GM23248 (cell line): ENCODE measurements at places on chromosomes 1 and 21.

DNA sequence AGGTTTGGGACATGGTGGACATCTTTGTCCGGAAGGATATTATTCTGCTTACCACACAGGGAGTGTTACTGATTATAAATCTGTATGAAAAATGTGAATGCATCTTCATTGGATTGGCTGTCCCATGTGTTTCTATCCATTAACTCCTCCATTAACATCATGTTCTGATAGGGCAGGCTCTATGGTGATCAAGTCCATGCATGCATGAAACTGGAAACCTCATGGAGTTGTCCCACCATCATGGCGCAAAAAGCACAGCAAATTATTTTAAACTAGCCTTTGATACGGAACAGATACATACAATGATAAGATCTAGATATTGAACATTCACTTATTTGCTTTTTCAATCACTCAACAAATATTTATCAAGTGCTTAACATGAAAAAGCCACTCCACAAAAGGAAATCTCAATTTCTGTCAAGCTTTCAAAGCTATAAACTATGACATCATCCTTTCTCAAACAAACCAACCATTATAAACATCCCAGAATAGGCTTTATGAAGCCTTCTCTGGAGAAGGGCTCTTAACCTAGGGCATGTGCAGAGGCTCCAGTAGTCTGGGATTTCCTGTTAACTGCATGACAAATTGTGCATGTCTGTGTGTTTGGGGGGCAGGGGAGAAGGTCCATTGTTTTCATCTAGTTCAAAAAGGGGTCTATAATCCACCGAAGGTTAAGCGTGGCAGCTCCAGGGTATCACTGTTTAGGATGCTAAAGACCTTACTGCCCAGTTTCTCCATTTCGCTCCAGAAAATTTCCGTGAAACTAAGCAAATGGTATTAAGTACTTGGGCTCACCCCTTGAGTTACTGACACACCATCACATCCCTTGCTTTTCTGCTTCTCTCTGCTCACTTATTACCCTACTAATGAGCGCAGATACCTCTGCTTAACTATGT lies 46.1 kb downstream of the ADAMTS1 start:
- no peaks in the 10 kb centered on the region for H3K27me3 ChIP-seq
- H3K36me3 ChIP-seq: no peaks in the 10 kb centered on the region
- H3K27ac ChIP-seq: no peak overlapping the region

- H3K4me3 ChIP-seq: peak overlapping the region; percentile 24; the same call in 1 of the 2 replicates
- H3K27me3 ChIP-seq: peaks cover 73% of the 10 kb centered on the region
- H3K36me3 ChIP-seq: no peaks in the 10 kb centered on the region
- peak; percentile 44 for DNase-seq
- no peaks in the 10 kb centered on the region for H3K4me1 ChIP-seq
- H3K27ac ChIP-seq: no peak overlapping the region
Measured at GRCh38 chr1:154501423-154502065, 475 bp upstream of the TDRD10 start.

GRCh38 chr1:10564063-10564462 lies 89.3 kb downstream of the PEX14 start:
- H3K4me1 ChIP-seq: peaks cover 9% of the 10 kb centered on the region; the same call in 1 of the 2 replicates
- no peak overlapping the region for H3K27ac ChIP-seq
- H3K27me3 ChIP-seq: no peaks in the 10 kb centered on the region
- no peaks in the 10 kb centered on the region for H3K36me3 ChIP-seq

DNA sequence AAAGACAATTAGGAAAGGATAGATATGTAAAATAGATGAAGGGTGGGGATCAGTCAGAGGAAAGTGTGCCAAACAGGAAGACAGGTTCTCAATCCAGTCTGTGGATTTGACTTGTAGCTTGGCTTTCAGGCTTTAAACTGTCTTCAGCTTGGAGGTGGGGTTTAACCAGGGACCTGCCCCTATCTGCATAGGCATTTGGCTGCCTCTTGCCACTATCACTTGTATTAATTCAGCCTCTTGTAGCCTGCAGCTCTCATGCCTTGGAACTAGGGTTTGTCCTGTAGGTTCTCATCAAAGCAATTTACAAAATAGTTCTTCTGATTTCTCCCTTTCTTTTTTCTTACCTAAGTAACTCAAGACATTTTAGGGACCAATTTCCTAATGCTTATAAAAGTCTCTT lies 88.8 kb upstream of the PAXBP1 start:
- no peaks in the 10 kb centered on the region for H3K36me3 ChIP-seq
- no peak for DNase-seq
- H3K4me3 ChIP-seq: no peak overlapping the region
- H3K27ac ChIP-seq: no peak overlapping the region
- peaks cover 23% of the 10 kb centered on the region for H3K27me3 ChIP-seq

GRCh38 chr1:165014753-165015152 lies 341.8 kb downstream of the LMX1A start:
- H3K4me3 ChIP-seq: no peak overlapping the region
- no peaks in the 10 kb centered on the region for H3K4me1 ChIP-seq
- no peaks in the 10 kb centered on the region for H3K36me3 ChIP-seq
- no peak overlapping the region for H3K27ac ChIP-seq

DNA sequence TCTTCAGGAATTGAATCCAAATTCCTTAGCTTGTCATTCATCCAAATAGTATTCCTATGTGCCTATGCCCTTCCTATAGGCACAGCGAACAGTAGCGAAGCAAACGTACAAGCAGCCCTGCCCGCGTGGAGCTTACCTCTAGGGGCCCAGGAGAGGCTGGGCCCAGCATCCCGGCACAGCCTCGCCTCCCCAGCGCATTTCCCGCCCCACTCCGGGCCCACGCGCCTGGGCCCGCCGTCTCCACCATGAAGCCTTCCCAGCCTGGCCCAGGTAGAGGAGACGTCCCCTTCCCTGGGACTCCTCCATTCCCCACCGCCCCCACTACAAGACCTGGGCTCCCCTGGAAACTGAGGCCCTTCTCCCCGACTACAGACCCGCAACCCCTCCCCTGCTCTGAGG lies 245 bp upstream of the TMEM269 start:
- no peaks in the 10 kb centered on the region for H3K27me3 ChIP-seq
- H3K36me3 ChIP-seq: peaks cover 6% of the 10 kb centered on the region; the same call in 1 of the 2 replicates
- DNase-seq: no peak
- H3K27ac ChIP-seq: no peak overlapping the region
- no peak overlapping the region for H3K4me3 ChIP-seq

DNA sequence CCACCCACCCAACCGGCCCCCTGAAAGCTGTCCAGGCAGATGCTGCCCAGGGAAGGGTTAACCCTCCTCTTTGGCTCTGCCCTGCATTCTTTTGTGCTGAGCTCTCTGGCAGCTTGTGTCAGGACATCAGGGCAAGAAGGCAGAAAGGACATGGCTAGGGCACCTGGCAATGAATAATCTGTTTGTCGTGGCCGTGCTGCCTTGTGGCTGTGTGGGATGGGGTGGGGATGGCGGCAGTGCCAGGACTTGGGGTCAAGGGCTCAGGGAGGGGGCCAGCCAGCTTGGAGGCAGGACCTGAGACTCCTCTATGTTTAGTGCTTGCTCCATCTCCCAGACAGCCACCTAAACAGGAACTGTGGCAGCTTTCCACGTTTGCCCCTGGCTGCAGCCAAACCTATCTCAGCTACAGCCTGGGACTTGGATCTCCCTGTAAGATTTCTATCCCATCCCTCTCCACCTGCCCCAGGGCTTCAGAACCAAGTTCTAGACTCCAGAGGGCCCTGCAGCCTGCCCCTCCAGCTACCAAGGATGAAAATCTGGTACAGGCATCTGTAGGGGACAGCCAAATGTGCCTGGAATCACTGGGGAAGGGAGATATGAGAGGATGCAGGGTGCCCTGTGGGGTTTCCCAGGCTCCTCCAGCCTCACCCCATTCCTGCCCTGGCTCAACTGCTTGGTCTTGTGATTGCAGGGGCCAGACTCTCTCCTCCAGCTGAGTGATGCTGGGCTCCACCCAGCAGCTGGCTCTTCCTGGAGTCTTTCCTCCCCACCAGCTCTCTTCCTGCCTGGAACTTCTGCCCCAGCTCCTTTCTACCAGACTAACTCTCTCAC lies 9.6 kb upstream of the GPR37L1 start:
- no peak overlapping the region for H3K27ac ChIP-seq
- no peak overlapping the region for H3K4me3 ChIP-seq
- no peaks in the 10 kb centered on the region for H3K27me3 ChIP-seq
- H3K4me1 ChIP-seq: 0 out of 2 replicates have a peak, but pooled peaks cover 6% of the 10 kb centered on the region
- no peaks in the 10 kb centered on the region for H3K36me3 ChIP-seq
- peak; percentile 60 for DNase-seq

- H3K4me3 ChIP-seq: no peak overlapping the region
- H3K27ac ChIP-seq: no peak overlapping the region
- H3K27me3 ChIP-seq: no peaks in the 10 kb centered on the region
- DNase-seq: no peak
Measured at GRCh38 chr1:43491061-43491460, 37.3 kb upstream of the HYI start.

GRCh38 chr1:27634177-27634984 lies 604 bp downstream of the FGR start:
- peak overlapping the region; percentile 64 for H3K4me3 ChIP-seq
- no peak overlapping the region for H3K27ac ChIP-seq
- H3K36me3 ChIP-seq: no peaks in the 10 kb centered on the region
- H3K4me1 ChIP-seq: no peaks in the 10 kb centered on the region
- peak; percentile 61 for DNase-seq

DNA sequence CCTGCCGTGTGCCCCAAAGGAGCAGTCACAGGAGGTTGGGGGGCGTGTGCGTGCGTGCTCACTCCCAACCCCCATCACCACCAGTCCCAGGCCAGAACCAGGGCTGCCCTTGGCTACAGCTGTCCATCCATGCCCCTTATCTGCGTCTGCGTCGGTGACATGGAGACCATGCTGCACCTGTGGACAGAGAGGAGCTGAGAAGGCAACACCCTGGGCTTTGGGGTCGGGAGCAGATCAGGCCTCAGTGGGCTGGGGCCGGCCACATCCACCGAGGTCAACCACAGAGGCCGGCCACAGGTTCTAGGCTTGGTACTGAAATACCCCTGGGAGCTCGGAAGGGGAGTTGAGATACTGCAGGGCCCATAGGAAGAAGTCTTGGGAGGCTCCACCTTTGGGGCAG lies 23.5 kb downstream of the COL6A1 start:
- peak; percentile 14 for DNase-seq
- H3K4me1 ChIP-seq: no peaks in the 10 kb centered on the region
- H3K4me3 ChIP-seq: no peak overlapping the region
- no peak overlapping the region for H3K27ac ChIP-seq
- no peaks in the 10 kb centered on the region for H3K27me3 ChIP-seq

DNA sequence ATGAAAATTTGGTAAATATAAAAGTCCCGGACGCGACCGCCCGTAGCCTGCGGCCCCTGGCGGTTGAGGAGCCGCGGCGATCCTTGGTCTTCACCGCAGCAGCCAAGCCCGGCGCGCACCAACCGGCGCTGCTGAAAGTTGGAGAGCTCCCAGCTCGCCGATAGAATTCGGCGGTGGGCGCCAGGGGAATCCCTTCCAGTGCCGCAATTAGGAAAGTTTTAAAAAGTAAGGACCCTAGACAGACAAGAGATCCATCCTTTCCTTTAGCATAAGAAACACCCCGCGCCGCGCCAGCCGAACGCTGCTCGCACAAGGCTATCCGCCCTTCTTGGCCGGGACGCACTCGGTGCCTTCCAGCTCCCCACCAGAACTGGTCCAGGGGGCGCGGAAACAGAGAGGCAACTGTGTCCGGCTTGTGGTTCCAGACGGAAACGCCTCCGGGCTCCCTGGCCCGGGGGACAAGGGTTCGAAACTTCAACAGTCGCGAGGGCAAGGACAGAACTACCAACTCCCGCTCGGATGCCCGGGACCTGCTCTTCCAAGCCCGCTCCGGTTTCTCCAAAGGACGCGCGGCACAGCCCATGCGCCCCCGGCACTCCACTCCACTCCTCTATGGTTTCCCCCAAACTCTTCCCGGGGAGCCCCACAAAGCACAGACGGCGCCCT lies 1.7 kb downstream of the FAM78B start:
- H3K27ac ChIP-seq: no peak overlapping the region
- DNase-seq: peak; percentile 77
- no peaks in the 10 kb centered on the region for H3K4me1 ChIP-seq
- no peaks in the 10 kb centered on the region for H3K36me3 ChIP-seq
- H3K4me3 ChIP-seq: peak overlapping the region; percentile 26

DNA sequence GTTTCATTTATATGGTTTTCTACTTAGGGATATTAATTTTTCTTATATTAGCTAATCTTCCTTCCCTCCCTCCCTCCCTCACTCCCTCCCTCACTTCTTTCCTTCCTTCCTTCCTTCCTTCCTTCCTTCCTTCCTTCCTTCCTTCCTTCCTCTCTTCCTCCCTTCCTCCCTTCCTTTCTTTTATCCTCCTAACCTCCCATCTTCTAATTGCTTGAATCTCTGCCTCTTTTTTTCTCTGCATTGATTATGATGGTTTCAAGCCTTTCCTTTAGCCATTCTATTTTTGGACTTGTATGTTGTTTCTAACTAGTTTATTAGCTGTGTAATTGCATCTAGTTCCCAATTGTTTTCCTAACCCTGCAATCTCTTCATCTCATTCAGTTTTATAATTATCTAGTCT lies 17.0 kb upstream of the PKP1 start:
- peaks cover 39% of the 10 kb centered on the region for H3K4me1 ChIP-seq
- DNase-seq: no peak
- H3K27me3 ChIP-seq: no peaks in the 10 kb centered on the region
- no peak overlapping the region for H3K4me3 ChIP-seq
- H3K36me3 ChIP-seq: no peaks in the 10 kb centered on the region

DNA sequence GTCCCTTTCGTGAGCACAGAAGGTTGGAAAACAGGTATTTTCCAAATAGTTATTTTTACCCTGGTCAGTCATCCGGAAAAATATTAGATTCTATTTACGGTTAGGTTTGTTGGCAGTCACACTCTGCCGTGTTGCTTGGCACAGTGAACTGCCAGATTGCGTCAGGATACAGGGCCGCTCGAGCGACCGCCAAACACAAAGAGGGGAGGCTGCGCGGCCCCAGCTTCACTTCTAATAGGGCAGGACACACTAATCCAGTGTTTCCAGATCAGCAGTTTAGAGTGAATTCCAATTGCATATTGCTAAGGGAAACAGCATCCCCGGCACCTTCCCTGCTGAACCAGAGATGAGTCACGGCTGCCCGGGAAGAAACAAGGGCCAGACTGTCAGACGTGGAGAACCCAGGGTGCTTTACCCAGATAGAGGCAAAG lies 22.9 kb downstream of the UMODL1 start:
- H3K4me3 ChIP-seq: no peak overlapping the region
- H3K4me1 ChIP-seq: peaks cover 25% of the 10 kb centered on the region
- DNase-seq: peak; percentile 97
- H3K27ac ChIP-seq: peak overlapping the region; percentile 64
- H3K36me3 ChIP-seq: no peaks in the 10 kb centered on the region
